ENCODE measurements at places on chromosomes 5 and 9.

- no peak for DNase-seq
These were observed 311.5 kb downstream of the EFNA5 start for GRCh38 chr5:107359033-107359915.

- no peak for DNase-seq
These were observed 68.8 kb upstream of the FCN2 start for GRCh38 chr9:134811673-134812342.

GRCh38 chr9:95192631-95193030 lies 124.9 kb downstream of the FANCC start:
- no peak for DNase-seq

GRCh38 chr9:134854541-134854981 lies 26.0 kb upstream of the FCN2 start:
- no peak for DNase-seq

DNA sequence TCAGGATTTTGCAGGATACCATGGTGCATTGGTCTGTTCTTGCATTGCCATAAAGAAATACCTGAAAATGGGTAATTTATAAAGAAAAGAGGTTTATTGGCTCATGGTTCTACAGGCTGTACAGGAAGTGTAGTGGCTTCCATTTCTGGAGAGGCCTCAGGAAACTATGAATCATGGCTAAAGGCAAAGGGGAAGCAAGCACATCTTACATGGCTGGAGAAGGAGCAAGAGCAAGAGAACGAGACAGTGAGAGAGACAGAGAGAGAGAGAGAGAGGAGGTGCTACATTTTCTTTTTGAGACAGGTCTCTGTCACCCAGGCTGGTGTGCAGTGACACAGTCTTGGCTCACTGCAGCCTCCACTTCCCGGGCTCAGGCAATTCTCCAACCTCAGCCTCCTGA lies 43.9 kb downstream of the P4HA2 start:
- DNase-seq = no peak

Measured in D721Med (cell line).